ENCODE measurements at places on chromosomes 4 and X.

DNA sequence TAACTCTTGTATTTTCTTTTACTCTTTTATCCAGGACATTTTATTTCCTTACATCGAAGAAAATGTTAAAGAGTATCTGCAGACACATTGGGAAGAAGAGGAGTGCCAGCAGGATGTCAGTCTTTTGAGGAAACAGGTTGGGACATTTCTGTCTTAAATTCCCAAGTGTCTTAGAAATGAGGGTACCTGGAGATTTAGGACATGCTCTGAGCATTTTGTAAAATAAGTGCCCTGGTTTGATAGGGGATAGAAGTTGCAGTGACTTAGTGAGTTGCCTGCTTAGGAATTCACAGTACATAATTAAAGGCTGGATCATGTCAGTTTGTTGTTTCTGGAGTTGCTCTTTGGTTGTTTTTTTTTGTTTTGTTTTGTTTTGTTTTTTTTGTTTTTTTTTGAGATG is 17.5 kb downstream of the ENOPH1 start:
- DNase-seq: no peak

GRCh38 chr4:89765966-89766365 is 71.0 kb downstream of the SNCA start:
- DNase-seq: no peak

GRCh38 chr4:122700178-122700725 is 32.3 kb upstream of the BBS12 start:
- peak; percentile 60 for DNase-seq

DNA sequence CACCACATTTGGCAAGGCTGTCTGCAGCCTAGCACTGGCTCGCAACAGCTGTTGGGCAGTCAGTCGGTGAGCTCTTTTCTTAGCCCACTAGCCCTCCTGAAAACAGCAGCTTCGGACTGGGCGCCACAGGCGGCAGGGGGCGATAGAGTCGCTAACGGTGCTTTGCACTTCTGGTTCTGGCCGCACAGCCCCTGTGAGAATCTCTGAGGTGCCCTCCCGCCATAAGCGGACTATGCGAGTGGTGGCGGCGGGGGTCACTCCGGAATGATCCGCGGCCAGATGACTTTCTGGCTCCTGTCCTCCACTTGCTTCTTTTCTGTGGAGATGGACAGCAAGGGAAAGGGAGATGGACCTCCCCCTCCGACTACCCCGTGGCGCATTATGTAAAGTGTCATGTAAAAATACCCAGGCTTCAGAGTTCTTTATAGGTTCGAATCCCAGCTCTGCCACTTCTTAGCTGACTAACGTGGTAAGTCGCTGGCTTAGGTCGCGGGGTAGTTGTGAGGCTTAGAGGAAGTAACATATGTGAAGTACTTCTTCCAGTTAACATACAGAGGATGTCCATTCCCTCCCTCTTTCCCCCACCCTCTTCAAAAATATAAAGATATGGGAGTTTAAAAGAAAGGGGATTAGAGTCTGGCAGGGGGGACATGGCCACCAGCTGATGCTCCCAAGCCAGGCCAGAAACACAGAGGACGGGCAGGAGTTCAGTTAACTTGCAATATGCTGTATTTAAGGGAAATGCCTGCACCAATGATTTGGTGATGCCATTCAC is 11.0 kb downstream of the ARHGAP36 start:
- DNase-seq: no peak

- no peak for DNase-seq
Observed at GRCh38 chr4:90648791-90649190, 521.6 kb downstream of the CCSER1 start.

DNA sequence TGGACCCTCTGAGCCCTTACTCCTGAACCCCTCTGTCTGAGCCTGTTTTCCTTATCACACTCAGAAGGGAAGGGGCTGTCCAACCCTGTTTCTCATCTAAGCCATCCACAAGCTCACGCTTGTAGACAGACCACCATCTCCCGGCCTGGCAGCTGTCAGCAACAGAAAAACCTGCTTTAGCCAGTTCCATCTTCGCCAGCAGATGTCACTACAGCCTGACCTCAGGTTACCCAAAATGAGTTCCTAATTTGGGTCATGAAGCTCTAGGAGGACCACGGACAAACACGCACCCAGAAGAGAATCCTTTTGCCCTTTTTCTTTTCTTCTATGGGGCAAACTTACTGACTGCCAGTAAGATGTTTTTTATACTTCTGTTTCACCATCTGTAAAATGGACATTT is 445.4 kb downstream of the BCOR start:
- no peak for DNase-seq

- no peak for DNase-seq
Observed at GRCh38 chr4:43835869-43836268, 612.7 kb downstream of the KCTD8 start.

DNA sequence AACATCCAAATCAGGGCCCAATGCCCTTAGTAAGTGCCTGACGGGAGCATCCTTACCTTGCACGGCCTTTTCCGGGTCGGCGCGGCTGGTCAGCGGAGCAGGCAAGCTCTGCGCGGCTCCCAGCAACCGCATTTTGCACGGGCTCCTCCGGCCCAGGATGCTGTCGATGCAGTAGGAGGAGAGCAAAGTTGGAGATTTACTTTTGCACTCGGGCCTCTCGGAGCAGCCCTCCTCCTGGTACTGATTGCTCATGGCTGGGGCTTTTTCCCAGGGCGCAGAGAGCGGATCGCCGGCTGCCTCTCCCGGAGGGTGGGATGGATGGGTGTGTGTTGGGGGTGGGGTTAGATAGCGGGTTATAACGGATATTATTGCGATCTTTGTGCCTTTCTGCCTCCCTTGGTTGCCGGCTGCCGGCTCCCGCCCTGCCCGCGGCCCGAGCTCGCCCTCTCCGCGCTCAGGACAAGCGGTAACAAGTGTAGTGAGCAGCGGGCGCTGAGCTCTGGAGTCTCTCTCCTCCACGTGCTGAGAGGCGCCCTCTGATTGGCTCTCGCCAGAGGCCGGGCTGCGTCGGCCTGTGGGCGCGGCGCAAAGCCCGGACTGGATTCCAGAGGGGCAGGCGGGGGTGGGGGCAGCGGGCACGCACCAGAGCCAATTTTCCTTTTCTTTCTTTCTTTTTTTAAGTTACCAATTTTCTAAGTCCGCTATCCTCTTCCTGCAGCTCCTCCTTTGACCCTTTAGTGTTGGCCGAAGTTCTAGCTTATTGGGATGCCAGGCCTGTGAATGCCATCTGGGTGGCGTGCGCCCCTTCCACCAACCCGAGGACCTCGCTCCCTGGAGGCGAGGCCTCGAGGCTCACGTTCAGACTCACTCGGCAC is at the start of gene ARX:
ARX (minus strand) TSS at position 480 of the 875 bp plus-strand sequence; CDS start at position 252, 228 bp downstream.
- peak; percentile 62 for DNase-seq

DNA sequence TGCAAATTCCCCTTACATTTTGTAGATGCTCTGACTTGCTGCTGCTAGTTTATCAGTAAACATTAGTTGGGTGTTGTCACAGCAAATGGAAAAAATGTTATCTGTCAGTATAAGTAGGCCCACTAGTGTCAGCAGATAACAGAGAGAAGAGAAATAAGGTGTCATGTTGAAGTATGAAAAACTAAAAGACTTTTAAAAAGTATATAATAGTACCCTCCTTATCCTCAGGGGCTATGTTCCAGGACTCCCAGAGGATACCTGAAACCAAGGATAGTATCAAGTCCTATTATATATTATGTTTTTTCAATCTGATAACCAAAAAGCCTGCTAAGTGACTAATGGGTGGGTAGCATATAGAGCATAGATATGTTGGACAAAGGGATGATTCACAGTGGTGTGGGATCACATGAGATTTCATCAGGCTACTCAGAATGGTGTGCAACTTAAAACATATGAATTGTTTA is 11.6 kb upstream of the BMP2K start:
- no peak for DNase-seq

GRCh38 chr4:76898949-76899645 is 1.2 kb upstream of the SOWAHB start:
- no peak for DNase-seq

DNA sequence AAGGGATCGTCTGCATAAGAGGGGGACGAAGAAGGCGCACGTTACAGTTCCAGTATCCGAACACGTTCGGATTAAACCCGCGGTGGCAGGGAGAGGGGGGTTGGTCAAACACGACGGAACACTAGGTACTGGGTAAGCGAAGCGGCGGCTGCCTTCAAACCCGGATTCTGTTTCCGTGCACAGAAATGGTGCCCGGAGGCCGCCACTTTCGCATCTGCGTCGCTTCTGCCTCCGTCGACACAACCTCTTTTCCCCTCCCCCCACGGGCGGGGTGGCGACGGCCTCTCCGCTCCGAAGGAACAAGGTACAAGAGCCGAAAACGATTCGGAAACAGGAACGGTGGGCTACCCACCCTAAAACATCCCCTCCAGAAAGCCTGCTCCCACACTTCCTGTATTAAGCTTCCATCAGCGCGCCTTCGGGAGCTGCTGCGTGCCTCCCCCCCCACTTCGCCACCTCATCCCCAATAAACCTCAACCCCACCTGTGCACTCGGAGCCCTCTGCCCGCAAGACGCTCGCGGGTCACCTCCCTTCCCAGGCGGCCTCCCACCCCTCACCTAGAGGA is 667 bp downstream of the G3BP2 start:
- DNase-seq: peak; percentile 78

DNA sequence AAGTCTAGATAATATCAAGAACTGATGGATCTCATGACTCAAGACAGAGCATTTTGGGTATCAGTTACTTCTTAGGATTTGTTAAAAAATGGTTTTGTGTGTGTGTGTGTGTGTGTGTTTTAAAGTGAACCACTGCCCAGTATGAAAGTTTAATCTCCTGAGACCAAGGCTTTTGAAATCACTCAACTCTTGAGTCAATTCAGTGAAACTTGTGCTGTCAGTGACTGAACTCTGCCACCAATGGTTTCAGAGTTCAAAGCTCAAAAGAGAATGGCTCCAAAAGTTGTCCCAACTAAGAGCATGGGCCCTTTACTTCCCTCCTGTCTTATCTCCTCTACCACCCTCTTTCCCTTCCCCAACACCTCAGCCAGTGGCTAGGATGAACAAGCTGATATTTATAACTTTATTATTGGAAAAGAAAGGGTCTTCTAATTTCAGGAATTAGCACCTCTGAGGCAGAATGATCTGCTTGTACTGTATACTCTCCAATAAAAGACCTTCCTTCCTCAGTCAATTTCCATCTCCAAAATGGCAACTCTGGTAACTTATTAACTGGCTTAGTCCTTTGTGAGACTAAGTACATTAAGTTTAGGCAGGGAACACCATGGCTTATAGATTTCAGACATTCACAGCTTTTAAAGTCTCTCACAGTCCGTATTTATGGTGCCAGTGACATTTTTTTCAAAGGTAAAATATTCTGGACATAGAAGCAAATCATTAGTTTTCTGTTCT is 152.2 kb downstream of the REPS2 start:
- no peak for DNase-seq

- DNase-seq: no peak
Observed at GRCh38 chr4:139988863-139989765, 164.9 kb downstream of the MAML3 start.

GRCh38 chrX:103817502-103817901 is 14.6 kb downstream of the RAB9B start:
- no peak for DNase-seq

DNA sequence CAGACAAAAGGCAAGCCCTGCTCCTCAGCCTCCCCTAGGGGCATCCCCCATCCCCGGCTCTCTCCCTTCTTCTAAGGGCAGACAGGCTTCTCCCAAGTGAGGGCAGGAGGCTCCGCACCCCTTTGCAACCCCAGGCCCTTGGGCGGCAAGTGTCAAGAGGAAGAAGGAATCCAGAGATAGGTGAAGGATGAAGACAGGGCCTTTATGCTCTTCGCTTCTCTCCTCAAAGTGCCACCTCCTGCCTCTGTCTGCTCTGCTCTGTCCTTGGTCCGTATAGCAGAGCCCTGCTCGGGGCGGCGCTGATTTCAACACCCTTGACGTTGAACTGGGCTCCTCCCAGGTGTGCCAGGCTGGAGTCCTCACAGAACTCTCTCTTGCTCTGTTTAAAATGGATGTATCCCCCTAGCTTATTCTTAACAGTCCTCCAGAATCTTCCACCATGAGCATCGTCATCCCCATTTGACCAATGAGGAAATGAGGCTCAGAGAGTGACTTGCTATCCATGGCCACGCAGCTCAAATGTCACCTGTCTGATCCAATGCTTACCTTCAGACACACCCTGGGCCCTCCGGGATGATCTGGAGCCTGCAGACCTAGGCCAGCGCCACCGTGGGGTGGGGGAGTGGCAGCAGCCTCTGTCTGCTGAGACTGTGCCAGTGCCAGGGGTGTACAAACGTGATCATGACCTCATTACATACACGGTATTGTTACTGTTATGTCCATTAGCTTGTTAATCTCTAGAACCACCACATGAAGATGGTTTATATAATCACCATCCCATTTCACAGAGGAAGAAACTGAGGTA is 99.8 kb downstream of the PHKA2 start:
- DNase-seq: no peak

- DNase-seq: no peak
Observed at GRCh38 chr4:144954230-144954629, 143.8 kb downstream of the ANAPC10 start.

Measured in Peyer's patch (tissue), 4 donors.